Esophagus squamous epithelium (tissue), 5 donors: ENCODE measurements at places on chromosomes 4 and X.

DNA sequence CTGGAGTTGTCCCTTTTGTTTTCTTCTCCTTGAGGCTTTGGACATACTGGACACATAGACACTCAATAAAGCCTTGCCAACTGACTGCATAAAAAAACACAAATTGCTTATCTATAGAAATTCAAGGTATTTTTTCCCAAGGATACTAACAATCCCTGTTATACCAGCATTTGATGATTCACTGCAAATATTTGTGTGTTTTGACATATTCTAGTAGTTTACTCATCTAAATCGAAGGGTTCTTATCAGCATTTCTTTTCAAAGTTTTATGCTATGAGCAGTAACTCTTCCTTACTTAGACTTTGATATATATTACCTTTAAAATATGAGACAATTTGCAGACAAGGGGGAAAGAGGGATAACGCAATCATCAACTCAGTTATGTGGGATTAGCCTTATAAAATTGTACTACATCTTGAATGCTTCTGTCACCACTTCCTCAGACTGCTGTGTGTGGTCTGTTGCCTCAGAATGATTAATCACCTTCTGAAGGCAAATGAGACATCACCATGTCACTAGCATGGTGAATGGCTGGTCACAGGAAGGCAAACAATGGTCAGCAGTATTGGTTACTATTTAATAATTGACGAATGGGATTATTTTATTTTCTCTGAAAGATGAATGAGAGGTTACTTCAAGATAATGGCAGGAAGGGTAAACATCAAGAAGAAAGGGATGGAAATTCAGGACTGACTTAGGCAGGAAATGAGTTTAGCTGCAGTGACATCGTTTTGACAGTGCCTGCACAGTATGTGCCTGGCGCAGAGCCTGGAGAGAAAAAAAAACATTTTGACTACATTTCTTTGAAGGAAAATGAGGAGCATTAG is 544.3 kb upstream of the CNKSR2 start:
- no peak for DNase-seq

DNA sequence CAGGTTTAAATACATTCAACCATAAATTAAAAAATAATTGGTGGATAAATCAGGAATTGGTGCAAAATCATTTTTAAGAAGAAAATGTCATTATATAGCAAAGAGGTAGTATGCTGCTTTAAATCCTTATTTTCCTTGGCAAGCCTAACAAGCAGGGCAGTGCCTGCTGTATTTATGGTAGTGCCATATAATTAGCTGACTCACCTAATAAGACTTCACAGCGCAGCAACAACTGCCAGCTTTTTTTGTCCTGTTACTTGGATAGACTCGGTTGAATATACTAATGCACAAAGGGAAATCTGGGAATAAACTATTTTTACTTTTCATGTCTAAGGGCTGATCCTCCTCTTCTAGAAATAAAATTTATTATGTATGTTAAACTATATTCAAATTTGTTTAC is 99.1 kb downstream of the SNCA start:
- DNase-seq = no peak

- DNase-seq = no peak
These were observed 34.0 kb upstream of the GNPDA2 start for GRCh38 chr4:44760142-44760898.

- DNase-seq = no peak
These were observed 46.0 kb upstream of the CLNK start for GRCh38 chr4:10730590-10730989.

DNA sequence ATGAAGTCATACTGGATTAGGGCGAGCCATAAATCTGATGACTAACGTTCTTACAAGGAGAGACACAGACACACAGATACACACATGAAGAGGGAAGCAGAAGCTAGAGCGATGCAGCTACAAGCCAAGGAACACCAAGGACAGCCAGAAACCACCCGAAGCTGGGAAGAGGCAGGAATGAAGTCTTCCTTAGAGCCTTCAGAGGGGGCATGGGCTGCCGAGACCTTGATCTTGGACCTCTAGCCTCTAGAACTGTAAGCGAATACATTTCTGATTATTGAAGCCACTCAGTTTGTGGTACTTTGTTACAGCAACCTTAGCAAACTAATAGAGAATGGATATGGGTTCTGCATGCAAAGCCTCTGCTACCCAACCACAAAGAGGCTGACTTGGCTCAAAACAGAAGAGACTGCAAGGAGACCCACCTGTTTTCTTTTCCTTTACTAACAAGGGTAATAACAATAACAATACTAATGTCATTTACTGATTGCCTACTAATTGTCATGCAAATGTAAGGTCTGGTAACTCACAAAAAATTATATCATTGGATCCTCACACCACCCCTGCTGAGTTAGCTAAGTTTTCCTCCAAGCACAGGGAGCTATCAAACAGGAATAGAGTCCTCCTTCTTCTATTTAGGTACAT is 10.1 kb upstream of the LDB2 start:
- DNase-seq = no peak

DNA sequence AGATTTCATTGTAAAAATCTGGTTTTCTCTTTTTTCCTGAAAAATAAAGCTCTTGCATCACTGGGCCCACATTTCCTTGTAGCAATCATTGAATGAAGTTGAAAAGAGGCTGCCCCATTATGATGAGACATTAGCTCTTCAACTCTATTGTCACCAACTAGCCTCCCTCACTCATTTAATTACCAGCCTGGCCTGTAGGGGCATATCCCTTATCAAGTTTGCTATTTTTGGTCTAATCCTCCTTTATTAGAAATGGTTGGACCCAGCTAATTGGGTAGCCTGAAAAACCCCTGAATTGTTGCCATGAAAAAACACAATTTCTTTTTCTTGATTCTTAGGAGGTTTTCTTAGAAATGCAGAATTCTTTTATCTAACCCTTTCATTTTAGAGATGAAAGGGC is 164.6 kb upstream of the CASK start:
- DNase-seq = no peak

- no peak for DNase-seq
These were observed 787 bp upstream of the TMSB15A start for GRCh38 chrX:102517326-102517725.

DNA sequence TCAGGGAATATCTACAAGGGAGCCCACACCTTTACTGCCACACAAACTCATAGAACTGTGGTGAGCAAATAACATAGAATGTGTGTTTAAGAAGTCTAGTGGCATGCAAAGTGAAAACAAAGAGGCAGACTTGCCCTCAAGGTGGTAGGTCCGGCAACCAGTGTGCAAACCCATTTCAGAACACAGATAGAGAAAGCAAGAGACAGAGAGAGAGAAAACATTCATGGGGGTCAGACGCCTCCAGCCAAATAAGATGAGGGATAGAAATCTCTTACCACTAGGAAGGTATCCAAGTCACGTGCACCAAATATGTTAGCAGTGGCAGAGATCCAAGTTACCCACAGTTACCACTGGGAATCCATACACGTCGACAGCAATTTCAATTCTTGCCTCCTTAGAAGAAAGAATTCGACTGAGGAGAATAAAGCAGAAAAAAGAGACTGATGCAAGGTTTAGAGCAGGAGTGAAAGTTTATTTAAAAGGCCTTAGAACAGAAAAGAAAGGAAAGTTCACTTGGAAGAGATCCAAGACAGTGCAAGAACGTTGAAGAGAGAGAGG is 252.8 kb downstream of the NAP1L3 start:
- no peak for DNase-seq

GRCh38 chr4:143085224-143085623 is 99.5 kb upstream of the USP38 start:
- no peak for DNase-seq

- DNase-seq = no peak
These were observed at the start of gene SLIT2 for GRCh38 chr4:20251796-20252655. Gene SLIT2, plus strand, starts transcription at chr4:20251905. Its CDS starts 1,911 bp downstream, at chr4:20253816.

DNA sequence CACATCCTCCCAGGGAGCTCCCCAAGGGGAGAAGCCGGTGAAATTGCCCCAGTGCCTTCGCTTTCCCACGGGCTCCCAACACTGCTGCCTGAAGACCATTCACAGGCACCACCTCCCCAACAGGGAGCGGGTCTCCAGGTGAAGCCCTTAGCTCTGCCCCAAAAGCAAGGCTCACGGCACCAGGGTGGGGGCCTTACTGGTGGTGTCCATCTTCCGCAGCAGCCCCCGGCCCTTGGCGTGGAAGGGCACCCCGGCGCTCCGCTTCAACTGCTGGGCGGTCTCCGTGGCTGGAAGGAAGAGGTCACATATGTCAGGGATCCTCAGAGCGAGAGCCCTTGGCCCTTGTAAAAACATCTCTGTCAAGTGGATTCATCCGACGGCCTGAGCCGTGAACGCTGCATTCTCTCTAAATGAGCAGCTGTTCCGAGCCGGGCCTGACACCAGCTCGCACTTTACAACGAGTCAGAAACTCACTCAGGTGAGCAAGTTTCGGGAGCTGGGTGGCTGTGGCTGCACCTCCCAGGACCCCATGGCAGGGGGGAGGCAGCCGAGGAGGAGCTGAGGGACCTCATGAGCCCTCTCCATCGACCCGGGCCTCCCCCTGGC is 20.9 kb downstream of the NELFA start:
- DNase-seq = no peak

DNA sequence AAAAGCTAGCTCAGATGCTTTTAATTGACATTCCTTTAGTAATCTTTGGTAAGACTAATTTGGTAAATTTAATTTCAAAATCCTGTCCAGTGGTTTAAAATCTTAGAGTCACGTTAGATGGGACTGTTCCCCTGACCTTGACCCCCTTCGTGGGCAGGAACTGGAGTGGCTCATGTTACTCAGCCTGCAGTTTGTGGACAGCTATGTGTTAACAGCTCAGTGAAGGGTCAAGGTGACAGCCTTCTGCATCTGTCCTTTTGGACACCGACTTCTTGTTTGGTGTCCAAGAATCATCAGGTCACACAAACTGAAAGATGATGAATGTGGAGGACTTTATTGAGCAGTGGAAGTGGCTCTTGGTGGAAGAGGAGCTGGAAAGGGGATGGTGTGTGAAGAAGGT is 2.9 kb downstream of the ARSF start:
- DNase-seq = no peak

DNA sequence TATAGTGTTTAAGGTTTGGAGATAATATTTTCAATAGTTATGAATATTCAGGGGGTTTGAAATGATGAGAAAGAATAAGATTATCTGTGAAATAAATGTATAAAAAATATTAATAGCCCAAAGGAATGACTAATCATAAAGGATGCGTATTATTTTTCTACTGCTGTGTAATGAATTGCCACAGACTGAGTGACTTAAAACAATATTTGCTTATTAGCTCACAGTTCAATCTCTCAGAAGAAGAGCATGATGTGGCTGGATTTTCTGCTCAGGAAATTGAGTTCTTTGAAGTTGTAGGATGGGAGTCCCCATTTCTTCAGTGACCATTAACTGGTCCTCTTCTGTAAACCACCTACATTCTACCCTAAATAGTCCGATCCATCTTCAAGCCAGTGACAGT is 1680.8 kb upstream of the AGA start:
- DNase-seq = no peak

- no peak for DNase-seq
These were observed 40.8 kb upstream of the FAM47B start for GRCh38 chrX:34901761-34902160.

DNA sequence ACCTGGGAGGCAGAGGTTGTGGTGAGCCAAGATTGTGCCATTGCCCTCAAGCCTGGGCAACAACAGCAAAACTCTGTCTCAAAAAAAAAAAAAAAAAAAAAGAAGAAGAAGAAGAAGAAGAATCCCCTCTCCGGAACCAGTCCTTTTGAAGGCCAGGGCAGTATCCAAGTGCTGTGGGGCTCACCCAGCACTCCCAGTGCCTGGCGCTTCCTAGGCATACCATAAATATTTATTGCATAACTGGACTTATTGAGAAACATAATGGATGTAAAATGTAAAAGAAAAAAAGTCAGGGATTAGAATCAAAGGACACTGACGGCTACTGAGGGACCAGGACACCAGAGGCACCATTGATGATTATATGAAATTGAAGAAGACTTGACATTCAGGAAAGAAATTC is 162.1 kb upstream of the KIT start:
- no peak for DNase-seq

DNA sequence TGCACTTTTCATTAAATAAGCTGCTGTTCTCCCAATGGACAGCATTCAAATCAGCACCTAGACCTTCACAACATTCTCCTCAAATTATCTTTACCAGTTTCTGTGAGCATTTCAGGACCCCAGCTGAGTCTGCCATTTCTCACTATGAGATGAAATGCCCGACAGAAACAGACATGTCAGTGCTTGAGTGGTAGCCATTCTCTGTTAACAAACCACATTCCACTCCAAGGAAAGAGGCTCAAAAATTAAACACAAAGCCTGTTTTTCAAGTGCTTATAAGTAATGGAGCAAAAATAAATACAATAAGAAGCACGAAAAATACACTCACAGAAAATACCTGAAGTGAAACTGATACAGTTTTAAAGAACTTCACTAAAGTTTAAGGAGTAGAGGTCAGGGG is 320.2 kb upstream of the PRPS2 start:
- no peak for DNase-seq

GRCh38 chr4:2363951-2364653 is 54.3 kb downstream of the ZFYVE28 start:
- DNase-seq = no peak

DNA sequence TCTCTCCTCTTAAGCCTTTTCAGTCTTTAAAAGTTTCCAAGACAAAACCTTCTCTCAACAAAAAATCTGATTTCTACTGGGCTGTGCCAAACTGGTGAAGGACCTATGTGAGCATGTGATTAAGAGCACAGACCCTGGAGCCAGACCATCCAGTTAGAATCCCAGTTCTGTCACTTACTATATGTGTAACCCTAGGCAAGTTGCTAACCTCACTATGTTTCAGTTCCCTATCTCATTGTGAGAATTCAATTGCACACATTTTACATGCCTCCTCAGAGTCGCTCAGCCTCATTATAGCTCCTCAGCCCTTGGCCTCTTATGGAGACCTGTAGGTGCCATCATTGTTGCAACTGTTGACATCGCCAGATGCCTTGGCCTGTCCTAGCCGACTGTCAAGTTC is 54.1 kb upstream of the VEGFD start:
- DNase-seq = no peak

- no peak for DNase-seq
These were observed 43.0 kb upstream of the PDLIM3 start for GRCh38 chr4:185578284-185578683.

DNA sequence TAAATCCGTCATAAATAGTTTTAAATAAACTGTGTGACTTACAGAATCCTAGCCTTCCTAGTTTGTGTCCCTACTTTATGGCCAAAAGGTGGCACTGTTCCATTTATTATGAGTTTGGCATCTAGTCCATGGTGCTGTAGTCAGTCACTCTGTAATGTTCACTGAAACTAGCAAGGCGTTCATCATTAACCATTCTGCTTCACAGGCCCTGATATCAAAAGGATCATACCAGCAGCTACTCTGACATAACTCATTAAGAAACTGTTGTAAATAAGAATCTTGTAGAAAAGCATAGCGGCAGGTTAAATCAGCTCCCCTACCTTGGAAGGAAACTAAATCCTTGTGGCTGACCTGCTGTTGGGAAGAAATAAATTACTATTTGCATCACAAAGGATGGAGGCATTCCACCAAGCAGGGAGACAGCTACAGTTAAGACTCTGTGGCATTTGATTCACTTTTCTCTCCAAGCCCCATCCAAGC is 919.6 kb upstream of the DIAPH2 start:
- DNase-seq = no peak

DNA sequence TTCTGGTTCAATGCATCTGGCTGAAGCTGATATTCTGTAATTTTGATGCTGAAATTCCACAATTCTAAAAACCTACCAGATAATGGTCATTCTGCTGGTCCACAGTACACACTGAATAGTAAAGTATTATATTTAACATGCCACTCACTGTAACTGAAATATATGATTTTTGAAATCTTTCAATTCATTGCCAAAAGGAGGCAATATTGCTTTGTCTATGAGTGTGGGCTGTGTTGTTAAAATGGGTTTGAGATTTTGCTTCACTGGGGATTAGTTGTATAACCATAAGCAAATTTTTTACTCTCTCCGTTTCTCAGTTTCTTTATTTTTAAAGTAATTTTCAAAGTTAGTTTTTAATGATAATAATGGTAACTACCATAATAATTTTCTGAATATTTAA is 1404.1 kb upstream of the IGFBP7 start:
- no peak for DNase-seq
